Bronchus fibroblast of lung (primary cell): ENCODE measurements at places on chromosomes 5 and 9. TPM values are rescaled to one million over a fixed set of nuclear protein-coding genes. Genes with fewer than 3 reads are reported as not detected.

The HMCN2 gene
- total RNA-seq, result not detected in 2 replicates

The CACNA1B gene
- total RNA-seq, result under 0.01 TPM in 2 replicates

The SPINK13 gene
- total RNA-seq, result not detected in 2 replicates

The IL13 gene
- total RNA-seq, result not detected in 2 replicates

The ADAMTS13 gene
- total RNA-seq, result 0.89 and 1.2 TPM in 2 replicates

The ADAMTS19 gene
- total RNA-seq, result under 0.01 TPM in 1 of 2 replicates, not detected in the other

The IL3 gene
- not detected in 2 replicates for total RNA-seq

The PCDHGA7 gene
- total RNA-seq, result 0.50 and 0.89 TPM in 2 replicates

The CXXC5 gene
- 21.6 and 22.0 TPM in 2 replicates for total RNA-seq

The MCTP1 gene
- total RNA-seq, result 3.3 and 5.9 TPM in 2 replicates

The MARCOL gene
- total RNA-seq, result not detected in 2 replicates

The FGFR4 gene
- total RNA-seq, result 8.8 and 9.1 TPM in 2 replicates

The CMYA5 gene
- total RNA-seq, result 0.30 and 0.34 TPM in 2 replicates

The CARTPT gene
- not detected in 2 replicates for total RNA-seq

The WDR31 gene
- total RNA-seq, result 0.67 and 0.74 TPM in 2 replicates

The DBH gene
- total RNA-seq, result not detected in 2 replicates

The MYOT gene
- total RNA-seq, result not detected in 2 replicates

The STXBP1 gene
- 19.0 and 20.1 TPM in 2 replicates for total RNA-seq

The SHB gene
- 13.4 and 14.4 TPM in 2 replicates for total RNA-seq

The CCDC69 gene
- 2.1 and 2.4 TPM in 2 replicates for total RNA-seq

The MOB3B gene
- 0.17 and 0.30 TPM in 2 replicates for total RNA-seq

The CXCL14 gene
- total RNA-seq, result not detected in 2 replicates

The SH3TC2 gene
- total RNA-seq, result 1.0 and 1.3 TPM in 2 replicates

The OBP2B gene
- total RNA-seq, result not detected in 2 replicates

The ACOT12 gene
- 0.84 and 1.2 TPM in 2 replicates for total RNA-seq

The PCDHB13 gene
- under 0.01 TPM in 2 replicates for total RNA-seq

The OR1J2 gene
- not detected in 2 replicates for total RNA-seq

The ACTBL2 gene
- total RNA-seq, result 0.15 and 0.34 TPM in 2 replicates

The ZNG1E gene
- 17.4 and 19.2 TPM in 2 replicates for total RNA-seq

The PCDHB16 gene
- under 0.01 TPM in 1 of 2 replicates, not detected in the other for total RNA-seq

The NRARP gene
- 0.45 and 1.7 TPM in 2 replicates for total RNA-seq

The CKMT2 gene
- total RNA-seq, result 1.0 TPM in 1 of 2 replicates, not detected in the other

The SLC6A7 gene
- not detected in 2 replicates for total RNA-seq

The MCIDAS gene
- total RNA-seq, result not detected in 2 replicates

The CERCAM gene
- total RNA-seq, result 58.6 and 63.5 TPM in 2 replicates

The CSF1R gene
- total RNA-seq, result 0.89 TPM in 1 of 2 replicates, not detected in the other

The HTR1A gene
- total RNA-seq, result not detected in 2 replicates

The SOHLH1 gene
- not detected in 2 replicates for total RNA-seq

The RMI1 gene
- 3.7 and 7.1 TPM in 2 replicates for total RNA-seq

The FAXDC2 gene
- total RNA-seq, result 3.1 and 4.7 TPM in 2 replicates

The ARHGAP26 gene
- 0.67 and 1.2 TPM in 2 replicates for total RNA-seq

The KIF27 gene
- total RNA-seq, result 0.67 and 1.5 TPM in 2 replicates

The PCDHGB2 gene
- total RNA-seq, result 0.50 and 0.59 TPM in 2 replicates

The C5orf34 gene
- 7.6 and 7.7 TPM in 2 replicates for total RNA-seq

The RNF183 gene
- total RNA-seq, result not detected in 2 replicates

The PCDHGC3 gene
- total RNA-seq, result 39.3 and 42.2 TPM in 2 replicates

The GFRA3 gene
- total RNA-seq, result not detected in 2 replicates

The CNTLN gene
- 5.9 and 8.2 TPM in 2 replicates for total RNA-seq

The PCDHGB7 gene
- 6.1 and 7.2 TPM in 2 replicates for total RNA-seq

The PCDHB5 gene
- 0.84 and 0.89 TPM in 2 replicates for total RNA-seq
